Pericardium fibroblast (primary cell): ENCODE measurements at places on chromosomes 7 and 10. TPM values are rescaled to one million over a fixed set of nuclear protein-coding genes. Genes with fewer than 3 reads are reported as not detected.

The CAMK2B gene
- total RNA-seq = 0.58 TPM in 1 of 2 replicates, not detected in the other

The ZPBP gene
- total RNA-seq = not detected in 2 replicates

The IDI2 gene
- total RNA-seq = not detected in 2 replicates

The PVRIG gene
- not detected in 2 replicates for total RNA-seq

The RET gene
- total RNA-seq = 0.35 and 3.0 TPM in 2 replicates

The LIPF gene
- total RNA-seq = not detected in 2 replicates

The OPN4 gene
- not detected in 2 replicates for total RNA-seq

The SUN3 gene
- total RNA-seq = not detected in 2 replicates

The BLNK gene
- not detected in 2 replicates for total RNA-seq
